ENCODE measurements at places on chromosomes 4 and X.

GRCh38 chr4:14294611-14295010 is 667.1 kb upstream of the BOD1L1 start:
- no peak for DNase-seq

DNA sequence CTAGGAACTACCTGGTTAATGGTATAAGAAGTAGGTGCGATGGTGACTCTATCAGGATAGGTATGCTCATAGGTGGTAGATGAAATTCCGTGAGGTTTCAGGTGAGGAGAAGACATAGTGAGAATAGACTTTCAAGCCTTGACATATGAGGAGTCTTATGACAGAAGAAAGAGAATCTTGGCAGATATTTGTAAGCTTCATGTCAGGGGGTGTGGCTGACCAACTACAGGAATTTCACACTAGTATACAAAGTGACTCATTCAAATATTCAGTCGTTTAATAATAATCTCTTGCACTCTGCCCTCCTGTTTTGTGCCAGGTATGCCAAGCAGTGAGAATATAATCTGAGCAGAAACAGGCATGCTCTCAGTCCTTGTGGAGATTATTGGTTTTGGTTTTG is 22.8 kb downstream of the PACRGL start:
- DNase-seq: no peak

DNA sequence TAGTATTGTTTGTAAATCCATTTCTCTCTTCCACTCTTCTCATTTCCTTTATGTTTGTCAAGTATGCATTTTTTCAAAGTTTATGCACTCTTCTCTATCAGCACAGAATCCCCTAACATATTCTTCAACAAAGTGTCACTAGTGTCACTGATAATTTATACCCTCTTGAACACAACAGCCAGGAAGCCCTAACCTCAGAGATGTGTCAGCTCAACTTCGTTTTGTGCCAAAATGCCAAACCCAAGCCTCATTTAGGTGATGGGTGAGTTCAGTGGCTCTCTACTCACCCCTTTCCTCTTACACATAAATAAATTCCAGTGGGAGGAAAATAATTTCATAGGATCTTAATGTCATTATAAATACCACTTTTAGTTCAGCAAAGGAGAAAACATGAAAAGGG is 22.4 kb upstream of the P2RY10 start:
- no peak for DNase-seq

DNA sequence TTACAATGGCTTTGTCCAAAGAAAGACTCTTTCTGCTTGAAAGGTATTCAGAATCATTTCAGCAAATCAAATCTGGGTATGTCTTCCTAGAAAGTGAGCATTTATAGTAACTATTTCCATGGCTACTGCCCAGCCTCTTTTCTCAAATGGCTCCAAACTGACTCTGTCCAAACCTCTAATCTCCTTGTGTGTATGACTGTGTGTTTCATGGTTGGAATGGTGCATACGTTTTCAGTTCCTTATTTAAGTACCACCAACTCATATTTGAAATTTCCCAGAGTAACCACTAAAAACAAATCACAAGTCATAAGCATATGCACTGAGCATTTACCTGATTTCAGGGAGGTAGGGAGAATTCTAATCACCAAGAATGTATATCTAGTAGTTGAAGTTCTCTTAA is 106.0 kb downstream of the TMEM144 start:
- DNase-seq: no peak

DNA sequence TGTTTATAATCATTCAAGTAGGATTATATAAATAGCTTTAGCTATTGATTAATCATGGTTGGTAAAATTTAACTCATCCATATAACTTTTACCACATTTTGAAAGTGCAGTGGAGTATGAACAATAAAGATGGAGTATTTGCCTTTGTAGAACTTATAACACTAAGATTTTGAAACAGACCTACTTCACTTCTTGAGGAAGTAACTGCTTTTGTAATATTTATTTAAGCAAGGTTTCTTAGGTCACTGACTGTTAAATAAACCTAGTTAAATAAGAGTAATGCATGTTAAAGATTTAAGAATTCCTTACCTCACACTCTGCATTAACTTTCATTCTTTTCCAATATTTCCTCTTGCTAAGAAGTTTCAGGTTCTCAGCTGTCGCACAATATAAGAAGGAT is 242.5 kb downstream of the CFAP299 start:
- no peak for DNase-seq

GRCh38 chrX:47664737-47665136 is 5.8 kb upstream of the UXT start:
- no peak for DNase-seq

DNA sequence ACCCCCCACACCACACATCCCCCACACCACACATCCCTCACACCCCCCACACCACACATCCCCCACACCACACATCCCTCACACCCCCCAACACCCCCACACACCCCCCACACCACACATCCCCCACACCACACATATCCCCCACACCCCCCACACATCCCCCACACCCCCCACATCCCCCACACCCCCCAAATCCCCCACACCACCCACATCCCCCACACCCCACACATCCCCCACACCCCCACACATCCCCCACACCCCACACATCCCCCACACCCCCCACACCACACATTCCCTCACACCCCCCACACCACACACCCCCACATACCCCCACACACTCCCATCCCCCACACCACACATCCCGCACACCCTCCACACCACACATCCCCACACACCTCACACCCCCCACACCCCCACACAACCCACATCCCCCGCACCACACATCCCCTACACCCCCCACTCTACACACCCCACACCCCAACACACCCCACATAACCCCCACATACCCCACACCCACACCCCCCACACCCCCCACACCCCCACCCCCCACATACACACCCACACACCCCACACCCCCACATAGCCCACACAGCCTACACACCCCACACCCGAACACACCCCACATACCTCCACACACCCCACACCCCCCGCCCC is 172.9 kb downstream of the DCLK2 start:
- no peak for DNase-seq

- no peak for DNase-seq
These were observed 1310.1 kb downstream of the ADGRL3 start for GRCh38 chr4:62510228-62510627.

DNA sequence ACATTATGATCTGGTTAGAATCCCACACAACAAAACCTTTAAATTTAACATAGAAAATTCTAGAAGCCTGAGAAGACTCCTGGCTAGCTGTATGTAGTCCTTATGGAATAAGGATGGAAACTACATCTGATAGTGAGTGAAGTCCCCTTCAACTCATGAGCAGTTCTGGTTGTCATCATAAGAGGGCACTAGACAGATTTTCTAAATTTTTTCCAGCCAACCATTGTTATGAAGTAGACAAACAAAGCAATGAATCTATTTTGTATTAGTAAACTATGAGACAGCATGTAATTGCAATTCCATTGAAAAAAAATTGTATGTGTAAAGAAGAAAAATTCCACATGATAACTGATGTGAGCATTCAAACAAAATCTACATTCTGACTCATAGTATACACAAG is 35.2 kb downstream of the PWWP3B start:
- no peak for DNase-seq

DNA sequence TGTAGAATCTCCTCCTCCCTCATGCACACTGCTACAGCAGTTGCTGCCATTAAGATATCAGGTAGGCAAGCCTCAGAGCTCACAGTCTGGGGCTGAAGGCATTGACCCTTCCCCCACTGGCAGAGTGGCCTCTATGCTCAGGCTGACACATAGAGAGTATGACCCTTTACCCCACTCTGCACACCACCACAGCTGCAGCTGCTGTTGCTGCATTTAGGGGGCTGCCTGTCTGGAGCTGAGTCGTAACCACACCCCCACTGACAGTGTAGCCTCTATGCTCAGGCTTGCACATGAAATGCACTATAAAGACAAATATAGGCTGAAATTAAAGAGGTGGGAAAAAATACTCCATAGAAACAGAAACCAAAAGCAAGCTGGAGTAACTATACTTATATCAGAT is 289.3 kb upstream of the PABPC4L start:
- DNase-seq: no peak

GRCh38 chr4:143163614-143164013 is 21.1 kb upstream of the USP38 start:
- no peak for DNase-seq

- DNase-seq: no peak
These were observed 708.1 kb downstream of the GLUD2 start for GRCh38 chrX:121755541-121755940.

DNA sequence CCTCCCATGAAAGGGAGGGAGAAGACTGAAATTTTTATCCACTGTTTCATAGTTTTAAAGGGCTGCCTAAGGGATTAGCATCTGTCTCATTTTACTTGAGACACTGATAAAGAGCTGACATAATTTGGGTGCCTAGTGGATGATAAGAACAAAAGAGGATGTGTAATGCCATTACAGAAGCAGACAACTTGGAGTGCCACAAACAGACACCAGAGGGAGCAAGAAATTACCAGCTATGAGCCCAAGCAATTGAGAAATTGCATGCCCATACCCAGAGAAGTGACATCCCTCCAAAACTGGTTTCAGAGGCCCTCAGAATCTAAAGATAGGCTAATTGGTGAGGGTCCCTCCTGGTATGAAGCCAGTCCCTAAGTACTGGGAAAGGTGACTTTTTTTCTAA is 38.5 kb upstream of the POU3F4 start:
- DNase-seq: peak; percentile 2

DNA sequence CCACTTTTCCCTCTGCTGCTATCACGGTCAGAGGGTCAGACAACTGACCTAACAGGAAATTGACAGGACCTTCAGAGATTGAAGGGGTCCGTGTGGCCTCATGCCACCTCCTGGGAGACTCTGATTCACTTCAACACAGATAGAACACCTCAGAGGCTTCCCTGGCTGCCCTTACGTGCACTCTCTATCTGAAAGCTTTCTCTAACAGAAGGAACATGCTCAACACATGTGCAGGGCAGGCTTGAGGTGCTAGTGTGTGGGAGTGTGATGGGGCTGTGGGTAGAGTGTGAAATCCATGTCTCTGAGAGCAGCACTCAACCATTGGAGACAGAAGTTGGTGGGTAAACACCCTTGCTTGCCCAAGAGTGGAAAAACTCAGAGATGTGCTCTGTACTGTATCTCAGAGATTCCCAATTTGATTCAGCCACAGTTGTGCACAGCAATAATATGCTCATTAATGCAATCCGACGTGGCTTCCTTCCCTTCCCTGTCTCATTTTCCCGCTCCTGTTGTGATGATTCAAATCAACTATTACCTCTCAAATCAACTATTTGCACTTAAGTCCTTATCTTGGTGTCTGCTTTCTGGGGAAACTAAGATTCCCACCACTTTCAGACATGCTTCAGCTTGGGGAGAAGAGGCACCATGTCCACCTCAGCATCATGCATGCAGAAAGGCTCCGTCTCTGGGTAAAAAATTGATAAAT is 62.0 kb upstream of the MAGEB2 start:
- no peak for DNase-seq

- no peak for DNase-seq
These were observed 129.3 kb downstream of the AKAP4 start for GRCh38 chrX:50071494-50071893.

- DNase-seq: no peak
These were observed 27.1 kb upstream of the ALB start for GRCh38 chr4:73376976-73377375.

DNA sequence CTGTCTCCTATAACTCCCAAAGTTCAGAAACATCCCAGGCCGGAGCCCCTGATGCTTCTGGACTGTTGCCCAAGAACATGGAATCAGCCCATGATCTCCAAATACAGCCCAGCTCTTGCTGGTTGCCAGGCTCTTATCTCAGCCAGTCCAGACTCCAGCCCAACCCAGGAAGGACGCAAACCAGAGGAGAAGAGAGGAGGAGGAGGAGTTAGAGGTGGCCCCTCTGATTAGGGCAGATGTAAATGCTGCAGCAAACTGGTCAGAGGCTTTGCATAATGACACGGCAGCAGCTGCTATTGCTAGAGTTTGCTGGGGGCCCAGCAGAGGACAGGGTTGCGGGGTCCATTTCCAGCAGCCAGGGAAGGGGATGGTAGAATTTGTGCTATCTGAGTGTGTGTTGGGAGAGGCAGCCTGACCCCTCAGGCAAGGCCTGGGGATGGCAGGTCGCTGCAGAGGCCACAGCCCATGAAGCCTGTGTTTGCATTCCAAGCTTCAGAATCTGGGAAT is 4.2 kb upstream of the OTUD5 start:
- DNase-seq: no peak

- DNase-seq: no peak
These were observed 91.7 kb upstream of the RPA4 start for GRCh38 chrX:96792047-96792446.

DNA sequence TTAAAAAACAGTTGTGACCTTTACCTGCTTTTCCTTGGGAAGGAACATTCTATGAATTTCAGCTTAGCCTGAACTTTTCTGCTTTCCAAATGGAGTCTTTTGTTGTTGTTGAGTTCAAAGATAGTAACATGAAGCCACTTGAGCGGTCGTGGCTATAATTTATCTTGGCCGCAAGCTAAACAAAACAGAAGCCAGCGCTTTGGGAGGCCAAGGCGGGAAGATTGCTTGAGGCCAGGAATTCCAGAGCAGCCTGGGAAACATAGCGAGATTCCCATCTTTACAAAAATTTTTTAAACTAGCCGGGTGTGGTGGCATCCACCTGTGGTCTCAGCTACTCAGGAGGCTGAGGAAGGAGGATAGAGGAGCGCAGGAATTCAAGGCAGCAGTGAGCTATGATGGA is 29.9 kb downstream of the TKTL1 start:
- DNase-seq: no peak

DNA sequence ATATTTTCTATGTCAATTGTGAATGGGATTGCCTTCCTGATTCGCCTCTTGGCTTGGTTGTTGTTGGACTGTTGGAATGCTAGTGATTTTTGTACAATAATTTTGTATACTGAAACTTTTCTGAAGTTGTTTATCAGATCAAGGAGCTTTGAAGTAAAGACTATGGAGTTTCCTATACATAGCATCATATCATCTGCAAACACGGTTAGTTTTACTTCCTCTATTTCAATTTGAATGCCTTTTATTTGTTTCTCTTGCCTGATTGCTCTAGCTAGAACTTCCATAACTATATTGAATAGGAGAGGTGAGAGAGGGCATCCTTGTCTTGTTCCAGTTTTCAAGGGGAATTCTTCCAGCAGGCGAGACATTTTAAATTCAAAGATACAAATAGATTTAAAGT is 226.5 kb downstream of the FBXO8 start:
- no peak for DNase-seq

DNA sequence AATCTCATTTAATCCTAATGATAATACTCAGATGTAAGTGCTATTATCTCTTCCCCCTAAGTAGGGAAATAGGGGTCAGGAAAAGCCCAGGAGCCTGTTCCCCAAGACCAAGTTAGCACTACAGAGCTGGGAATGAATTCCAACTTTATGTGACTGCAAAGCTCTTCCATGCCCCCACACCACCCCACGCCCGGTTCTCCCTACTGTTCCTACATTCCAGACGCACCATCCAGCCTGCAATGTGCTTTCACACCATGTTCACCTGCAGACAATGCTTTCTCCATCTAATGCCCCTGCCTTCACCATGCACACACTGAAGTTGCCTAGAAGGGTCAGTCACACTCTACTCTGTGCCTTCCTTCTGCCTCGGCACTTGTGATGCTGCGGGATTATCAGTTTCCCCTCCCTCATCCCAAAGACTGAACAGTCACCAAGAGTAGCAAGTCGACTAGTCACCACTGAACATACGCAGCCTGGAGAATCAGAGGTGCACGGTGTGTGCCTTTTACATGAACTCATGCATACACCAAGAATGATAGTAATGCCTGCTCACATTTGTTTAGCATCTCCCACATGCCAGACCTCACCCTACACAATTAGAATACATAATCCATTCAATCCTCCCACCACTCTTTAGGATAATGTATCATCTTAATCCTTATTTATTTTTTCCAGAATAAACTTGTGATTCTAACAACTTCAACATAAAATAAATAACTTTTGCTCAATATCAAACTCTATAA is 14.2 kb downstream of the SORBS2 start:
- no peak for DNase-seq

- DNase-seq: no peak
These were observed 39.2 kb upstream of the TLR3 start for GRCh38 chr4:186029571-186030398.

All from CD4-positive, alpha-beta T cell treated with Interleukin-1 beta for 1 hour (primary cell).